Activated T-cell treated with anti-CD3 and anti-CD28 coated beads for 4 hours (primary cell): ENCODE measurements at places on chromosomes 11 and 22.

DNA sequence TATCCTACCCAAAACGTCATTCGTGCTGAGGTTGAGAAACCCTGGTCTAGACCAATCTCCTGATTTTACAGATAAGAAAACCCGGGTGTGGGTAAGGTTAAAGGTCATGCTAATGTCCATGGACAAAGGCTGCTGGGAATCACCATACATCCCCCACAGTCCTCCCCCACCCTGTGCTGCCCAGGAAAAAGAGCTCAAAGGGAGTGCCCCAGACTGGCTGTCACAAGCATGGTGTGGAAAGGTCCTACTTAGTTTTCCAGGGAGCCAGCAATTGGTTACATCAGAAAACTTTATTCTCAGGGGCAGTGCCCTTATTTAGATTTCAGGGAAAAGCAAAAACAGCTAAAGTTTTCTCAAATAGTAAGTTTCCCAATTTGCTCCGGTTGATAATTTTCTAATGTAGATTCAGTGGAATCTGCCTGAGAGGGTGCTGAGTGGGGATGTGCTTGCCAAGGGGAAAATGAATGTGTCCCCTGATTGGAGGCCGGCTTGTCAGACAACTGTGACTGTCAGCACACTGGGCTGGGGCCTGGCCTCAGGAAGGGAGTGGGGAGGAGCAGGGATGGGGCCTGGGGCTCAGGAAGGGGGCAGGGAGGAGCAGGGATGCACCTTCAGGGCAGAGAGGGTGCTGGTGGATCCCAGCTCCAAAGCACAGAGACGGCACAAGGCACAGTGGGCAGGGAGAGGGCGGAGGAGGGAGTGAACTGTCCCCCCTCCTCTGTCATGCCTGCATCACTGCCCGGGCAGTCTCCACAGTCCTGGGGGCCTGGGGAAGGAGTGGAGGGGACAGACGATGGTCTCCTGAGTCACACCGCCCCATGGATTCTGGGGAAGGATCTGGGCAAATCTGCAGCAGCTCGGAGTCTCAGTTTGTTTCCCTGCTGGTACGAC lies 263.6 kb downstream of the KIRREL3 start:
- no peak for DNase-seq

DNA sequence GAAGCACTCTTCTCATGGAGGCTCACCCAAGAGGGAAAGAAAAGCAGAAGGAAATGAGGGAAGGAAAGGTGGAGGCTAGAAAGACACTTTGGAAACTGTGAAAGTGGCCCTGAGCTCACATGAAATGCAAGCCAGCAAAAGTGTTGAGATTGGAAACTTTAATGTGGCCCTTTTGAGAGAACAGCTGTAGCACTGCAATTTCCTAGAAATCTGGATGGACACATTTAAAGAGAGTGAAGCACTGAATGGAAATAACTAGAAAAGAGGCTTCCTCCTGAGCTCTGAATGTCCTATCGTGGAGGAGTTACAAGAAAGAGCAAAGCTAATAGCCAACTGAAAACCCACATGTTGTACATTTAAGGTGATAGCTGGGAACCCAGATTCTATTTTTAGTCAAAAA lies 56.0 kb downstream of the LIF start:
- DNase-seq, result no peak

DNA sequence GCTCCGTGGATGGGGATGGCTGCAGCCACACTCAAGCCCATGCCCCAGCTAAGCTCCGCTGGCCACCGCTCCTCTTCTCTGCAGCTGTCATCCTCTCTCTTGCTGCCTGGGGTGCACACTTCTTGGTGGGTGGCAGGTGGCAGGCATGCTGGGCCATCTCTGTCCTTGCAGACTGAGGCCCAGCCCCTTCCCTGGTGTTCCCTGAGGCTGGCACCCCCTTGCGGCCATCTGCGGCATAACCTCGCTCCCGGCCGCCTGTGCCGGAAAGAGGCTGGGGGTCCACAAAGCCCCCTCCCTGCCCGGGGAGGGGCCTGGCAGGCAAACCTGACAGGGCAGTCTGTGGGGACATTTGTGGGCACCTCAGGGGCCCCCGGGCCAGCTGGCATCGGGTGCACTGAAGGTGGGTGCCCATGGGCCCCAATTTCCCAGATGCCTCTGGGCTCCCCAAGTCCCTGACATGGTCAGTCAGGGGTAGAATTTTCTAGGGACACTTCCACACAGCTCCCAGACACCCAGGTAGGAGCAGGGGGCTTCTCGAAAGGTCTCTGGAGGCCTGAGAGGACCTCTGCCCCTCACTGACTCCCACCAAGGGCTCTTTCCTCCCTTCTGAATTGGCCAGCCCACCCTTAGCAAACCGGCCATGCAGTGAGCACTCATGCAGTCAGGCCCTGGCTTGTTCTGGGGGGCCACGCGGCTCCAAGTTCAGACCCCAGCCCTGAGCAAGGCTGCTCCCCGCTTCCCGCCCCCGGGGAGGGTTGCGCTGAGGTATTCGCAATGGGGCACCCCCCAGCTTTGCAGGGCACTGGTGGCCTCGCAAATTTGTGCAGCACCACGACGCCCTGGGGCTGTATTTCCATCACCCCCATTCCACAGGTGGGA lies 23.5 kb upstream of the TH start:
- peak; percentile 38 for DNase-seq

GRCh38 chr22:21894799-21895198 lies 27.4 kb upstream of the MAPK1 start:
- no peak for DNase-seq

- no peak for DNase-seq
Observed at GRCh38 chr22:28125799-28126198, 206.7 kb upstream of the PITPNB start.

DNA sequence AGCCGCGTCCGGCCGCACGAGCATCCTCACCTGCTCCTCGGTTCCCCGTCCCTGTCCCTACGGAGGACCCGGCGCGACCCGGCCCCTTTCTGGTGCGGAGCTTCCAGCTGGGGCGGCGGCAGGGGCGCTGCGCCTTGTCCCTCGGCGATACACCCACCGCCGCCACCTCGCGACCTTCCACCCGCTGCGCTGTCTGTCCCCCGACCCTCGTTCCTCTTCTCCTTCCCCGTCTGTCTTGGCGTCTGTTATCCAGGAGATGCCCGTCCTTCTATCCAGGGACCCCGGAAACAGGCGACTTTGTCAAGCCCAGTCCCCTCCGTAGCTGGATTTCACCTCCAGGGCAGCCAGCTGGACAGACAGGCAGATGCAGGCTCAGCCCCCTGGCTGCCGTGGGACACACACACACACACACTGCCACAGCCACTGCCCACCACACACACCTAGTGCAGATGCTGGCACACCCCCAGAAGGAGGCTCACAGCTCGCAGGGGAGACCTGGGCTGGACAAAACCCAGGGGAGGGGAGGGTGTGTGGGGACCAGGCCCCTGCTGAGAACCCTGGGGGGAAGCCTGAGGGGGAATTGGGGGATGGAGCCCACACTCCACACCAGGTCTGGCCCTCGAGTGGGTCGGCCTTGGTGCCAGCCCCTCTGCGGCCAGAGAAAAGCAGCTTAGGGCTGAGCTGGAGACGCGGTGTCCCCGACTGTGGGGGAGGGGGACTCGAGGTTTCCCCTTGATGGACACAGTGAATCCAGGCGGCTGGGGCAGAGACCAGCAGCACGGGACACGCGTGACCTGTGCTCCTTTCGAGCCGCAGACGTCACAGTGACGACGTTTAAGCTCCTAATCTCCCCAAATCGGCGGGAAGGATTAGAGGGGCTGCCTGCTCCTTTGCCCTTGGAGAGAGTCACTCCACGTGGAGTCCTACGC lies 788 bp downstream of the DRD4 start:
- DNase-seq, result no peak

GRCh38 chr11:83671289-83671688 lies 385.1 kb upstream of the CCDC90B start:
- no peak for DNase-seq

DNA sequence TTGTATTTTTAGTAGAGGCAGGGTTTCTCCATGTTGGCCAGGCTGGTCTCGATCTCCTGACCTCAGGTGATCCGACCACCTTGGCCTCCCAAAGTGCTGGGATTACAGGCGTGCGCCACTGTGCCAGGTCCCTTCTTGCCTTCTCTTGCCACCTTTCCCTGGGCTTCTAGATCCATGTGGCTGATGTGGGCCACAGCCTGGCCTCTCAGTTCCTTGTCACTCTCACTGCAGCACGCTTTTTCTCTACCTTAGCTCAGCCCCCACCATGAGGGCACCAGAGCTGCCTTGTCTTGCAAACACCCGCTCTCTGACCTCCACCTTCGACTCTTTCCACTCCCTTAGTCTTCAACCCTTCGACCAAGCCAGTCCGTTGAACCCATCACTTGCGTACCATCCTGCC lies 7.5 kb downstream of the CAPN1 start:
- DNase-seq, result no peak

- no peak for DNase-seq
Observed at GRCh38 chr11:87323899-87324298, 286.2 kb downstream of the TMEM135 start.

GRCh38 chr11:3642071-3642951 lies 519 bp upstream of the ART5 start:
- DNase-seq, result peak; percentile 53

- DNase-seq, result no peak
Observed at GRCh38 chr11:92558323-92558722, 333.7 kb downstream of the FAT3 start.

GRCh38 chr11:133844217-133844616 lies 1.1 kb downstream of the SPATA19 start:
- DNase-seq, result no peak

GRCh38 chr11:11735586-11735985 lies 106.2 kb upstream of the USP47 start:
- no peak for DNase-seq

GRCh38 chr11:47571895-47572294 lies 6.5 kb downstream of the PTPMT1 start:
- no peak for DNase-seq

- no peak for DNase-seq
Observed at GRCh38 chr22:41935015-41935351, 8.4 kb upstream of the TNFRSF13C start.

- DNase-seq, result no peak
Observed at GRCh38 chr11:132785878-132786277, 746.4 kb downstream of the OPCML start.

- no peak for DNase-seq
Observed at GRCh38 chr11:44899959-44900358, 50.7 kb downstream of the TP53I11 start.

- no peak for DNase-seq
Observed at GRCh38 chr11:84193706-84194105, 907.5 kb upstream of the CCDC90B start.

GRCh38 chr11:116517584-116517983 lies 255.2 kb downstream of the BUD13 start:
- DNase-seq, result no peak

DNA sequence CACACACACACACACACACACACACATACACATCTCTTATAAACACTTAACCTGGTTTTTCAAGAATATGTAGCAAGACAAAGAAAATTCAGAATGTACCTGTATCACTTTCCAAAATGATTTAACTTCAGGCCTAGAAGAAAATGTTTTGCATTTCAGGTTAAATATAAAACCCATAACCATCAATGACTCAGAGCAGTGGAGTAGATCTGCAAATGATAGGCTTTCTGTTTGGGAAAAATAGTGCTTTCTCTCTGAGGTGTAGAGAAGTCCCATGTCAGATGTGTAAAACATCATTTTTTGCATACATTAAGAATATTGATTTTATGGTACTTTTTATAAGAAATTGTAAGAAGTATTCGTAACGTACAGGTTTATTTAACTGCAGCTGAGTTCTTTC lies 116.9 kb downstream of the STK33 start:
- no peak for DNase-seq

- DNase-seq, result no peak
Observed at GRCh38 chr11:71302911-71303310, 50.5 kb upstream of the SHANK2 start.

DNA sequence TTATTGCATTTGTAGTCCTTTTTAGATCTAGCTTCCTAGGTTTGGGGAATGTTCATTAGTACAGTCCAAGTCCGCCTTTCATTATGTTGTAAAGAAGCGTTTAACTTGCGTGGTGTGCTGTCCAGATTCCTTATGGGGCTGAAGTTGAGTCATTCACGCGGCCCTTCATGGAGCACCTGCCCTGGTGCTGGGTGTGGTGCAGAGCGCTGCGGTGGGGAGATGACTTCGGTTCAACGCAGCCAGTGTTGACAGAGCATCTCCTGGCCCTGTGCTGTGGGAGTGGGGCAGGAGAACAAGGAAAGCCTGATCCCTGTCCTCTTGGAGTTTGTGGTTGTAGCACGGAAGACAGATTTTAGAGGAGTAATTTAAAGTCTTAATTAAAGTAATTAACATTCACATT lies 152.0 kb downstream of the TBC1D22A start:
- no peak for DNase-seq
